ENCODE measurements at places on chromosomes 5 and 9. TPM values are rescaled to one million over a fixed set of nuclear protein-coding genes. Genes with fewer than 3 reads are reported as not detected.

DNA sequence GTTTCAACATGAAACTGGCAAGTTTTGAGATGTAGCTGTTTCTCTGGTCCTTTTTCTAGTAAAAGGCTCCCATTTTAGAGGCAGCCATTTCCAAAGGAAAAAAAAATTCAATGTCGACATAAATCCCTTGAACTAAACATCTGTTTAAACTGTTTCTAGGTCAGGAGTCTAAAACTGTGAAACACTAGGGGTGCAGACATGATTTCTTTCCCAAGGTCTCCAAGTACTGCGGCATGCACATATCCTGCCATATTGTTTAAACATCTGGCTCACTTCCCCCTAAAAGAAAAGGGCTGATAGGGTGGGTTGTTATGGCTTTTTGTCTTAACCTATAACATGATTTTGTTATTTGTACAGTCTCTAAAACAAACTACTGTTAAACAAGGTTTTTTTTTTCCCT is 51.1 kb downstream of the NFIB start:
- H3K27ac ChIP-seq: no peak overlapping the region
- DNase-seq: no peak
- H3K36me3 ChIP-seq: no peaks in the 10 kb centered on the region
- peaks cover 17% of the 10 kb centered on the region for H3K4me1 ChIP-seq
- H3K27me3 ChIP-seq: no peaks in the 10 kb centered on the region

- peaks cover 96% of the 10 kb centered on the region for H3K4me1 ChIP-seq
- DNase-seq: no peak
- H3K4me3 ChIP-seq: no peak overlapping the region
- H3K27me3 ChIP-seq: no peaks in the 10 kb centered on the region
These were observed 8.3 kb upstream of the ADRA1B start for GRCh38 chr5:159907689-159908590.

Gene SPATA6L
- 7.1 TPM for total RNA-seq

DNA sequence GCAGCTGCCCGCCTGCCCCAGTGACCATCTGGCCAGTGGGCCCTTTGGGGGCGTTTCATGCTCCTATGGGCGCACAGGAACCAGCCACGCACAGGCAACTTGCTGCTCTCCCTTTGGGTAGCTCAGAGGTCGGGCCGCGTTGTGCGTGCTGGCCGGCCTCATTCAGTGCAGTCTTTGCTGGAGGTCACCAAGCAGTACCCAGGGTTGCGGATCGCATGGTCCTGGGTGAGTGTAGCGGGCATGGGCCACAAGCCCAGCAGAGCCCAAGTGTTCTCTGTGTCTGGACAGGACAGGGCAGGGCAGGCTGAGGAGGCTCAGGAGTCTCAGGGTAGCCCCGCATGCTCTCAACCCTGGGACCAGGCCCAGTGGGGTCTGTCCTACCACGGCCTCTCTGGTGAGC is 9.9 kb upstream of the MRNIP start:
- H3K27me3 ChIP-seq: no peaks in the 10 kb centered on the region
- no peak for DNase-seq
- no peak overlapping the region for H3K4me3 ChIP-seq
- H3K36me3 ChIP-seq: no peaks in the 10 kb centered on the region
- H3K4me1 ChIP-seq: no peaks in the 10 kb centered on the region
- H3K27ac ChIP-seq: no peak overlapping the region

- H3K4me1 ChIP-seq: no peaks in the 10 kb centered on the region
- no peaks in the 10 kb centered on the region for H3K36me3 ChIP-seq
- no peak overlapping the region for H3K27ac ChIP-seq
- peaks cover 83% of the 10 kb centered on the region for H3K27me3 ChIP-seq
- H3K4me3 ChIP-seq: no peak overlapping the region
- no peak for DNase-seq
These were observed 2.8 kb downstream of the SLC6A3 start for GRCh38 chr5:1442222-1443145.

- no peak for DNase-seq
- H3K4me1 ChIP-seq: peaks cover 4% of the 10 kb centered on the region
- peaks cover 22% of the 10 kb centered on the region for H3K36me3 ChIP-seq
- H3K4me3 ChIP-seq: no peak overlapping the region
- H3K27me3 ChIP-seq: no peaks in the 10 kb centered on the region
- H3K27ac ChIP-seq: no peak overlapping the region
These were observed 54.3 kb downstream of the GRAMD2B start for GRCh38 chr5:126477294-126478117.

DNA sequence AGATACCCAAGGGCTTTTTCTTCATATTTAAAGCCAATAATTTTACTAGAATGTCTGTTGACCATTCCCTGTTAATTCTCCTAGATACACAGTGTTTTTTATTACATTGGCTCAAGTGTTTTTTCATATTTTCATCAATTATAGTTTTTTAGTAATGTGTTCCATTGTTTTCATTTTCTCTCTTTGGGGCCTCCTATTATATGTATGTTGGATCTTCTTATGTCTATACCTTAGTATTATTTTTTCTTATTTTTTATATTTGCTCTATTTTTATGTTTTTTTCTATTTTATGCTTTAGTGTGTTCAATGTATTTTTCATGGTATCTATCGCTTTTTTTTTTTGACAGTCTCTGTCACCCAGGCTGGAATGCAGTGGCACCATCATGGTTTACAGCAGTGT is 7.5 kb downstream of the KIAA1958 start:
- no peak overlapping the region for H3K27ac ChIP-seq
- no peaks in the 10 kb centered on the region for H3K4me1 ChIP-seq
- no peak overlapping the region for H3K4me3 ChIP-seq
- H3K36me3 ChIP-seq: peaks cover 14% of the 10 kb centered on the region
- no peaks in the 10 kb centered on the region for H3K27me3 ChIP-seq

- H3K4me3 ChIP-seq: no peak overlapping the region
- H3K27ac ChIP-seq: peak overlapping the region; percentile 13
- peaks cover 27% of the 10 kb centered on the region for H3K4me1 ChIP-seq
- DNase-seq: peak; percentile 58
These were observed 101.7 kb downstream of the GDNF start for GRCh38 chr5:37738057-37738691.

DNA sequence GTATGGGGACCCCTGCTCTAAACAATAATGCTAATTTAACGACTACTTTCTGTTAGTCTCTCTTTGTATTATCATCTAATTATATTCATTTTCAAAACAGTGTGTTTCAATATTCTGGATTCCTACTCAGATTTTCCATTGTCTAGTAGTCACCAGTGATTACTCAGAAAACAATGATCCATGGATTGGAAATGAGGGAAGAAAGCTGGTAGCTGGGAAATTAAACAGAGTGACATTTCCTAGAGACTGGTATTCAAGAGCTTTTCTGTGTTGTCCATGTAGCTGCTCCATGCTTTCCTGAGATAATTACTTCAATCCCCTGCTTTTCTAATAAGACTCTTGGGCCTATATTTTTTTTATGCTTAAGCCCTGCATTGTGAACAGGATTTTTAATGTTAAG is 1862.1 kb upstream of the C9orf72 start:
- no peak for DNase-seq
- H3K27ac ChIP-seq: no peak overlapping the region
- no peak overlapping the region for H3K4me3 ChIP-seq
- H3K36me3 ChIP-seq: no peaks in the 10 kb centered on the region
- no peaks in the 10 kb centered on the region for H3K27me3 ChIP-seq

- no peak overlapping the region for H3K4me3 ChIP-seq
- no peaks in the 10 kb centered on the region for H3K4me1 ChIP-seq
- H3K27me3 ChIP-seq: no peaks in the 10 kb centered on the region
- H3K27ac ChIP-seq: no peak overlapping the region
- DNase-seq: no peak
- no peaks in the 10 kb centered on the region for H3K36me3 ChIP-seq
These were observed 124.7 kb upstream of the RAPGEF1 start for GRCh38 chr9:131864531-131864930.

DNA sequence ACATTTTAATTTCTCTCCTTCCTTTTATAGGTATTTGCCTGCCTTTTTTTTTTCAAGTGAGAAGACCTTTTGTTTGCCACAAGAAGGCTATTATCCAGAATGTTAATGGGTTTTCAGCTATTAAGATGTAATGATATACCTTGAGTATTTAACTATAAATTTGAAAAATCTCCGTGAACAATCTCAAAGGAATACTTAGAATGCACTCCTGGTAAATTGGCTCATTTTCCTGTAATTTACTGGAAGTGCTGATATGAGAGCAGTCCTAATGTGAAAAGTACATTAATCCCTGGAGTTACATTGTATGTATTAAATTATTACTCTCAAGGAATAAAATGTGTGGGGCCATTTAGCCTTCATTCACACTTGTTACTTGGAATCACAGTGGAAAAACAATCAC is 32.4 kb downstream of the AOPEP start:
- H3K27me3 ChIP-seq: no peaks in the 10 kb centered on the region
- 0 out of 2 replicates have a peak, but pooled peaks cover 5% of the 10 kb centered on the region for H3K36me3 ChIP-seq
- H3K4me3 ChIP-seq: no peak overlapping the region
- no peak overlapping the region for H3K27ac ChIP-seq
- H3K4me1 ChIP-seq: no peaks in the 10 kb centered on the region

Gene OR13C5
- not detected for total RNA-seq

Gene DNAH5
- 9.5 TPM for total RNA-seq

GRCh38 chr9:78053627-78054026 is 22.0 kb upstream of the GNAQ start:
- no peak overlapping the region for H3K27ac ChIP-seq
- H3K27me3 ChIP-seq: 0 out of 2 replicates have a peak, but pooled peaks cover 3% of the 10 kb centered on the region
- H3K36me3 ChIP-seq: no peaks in the 10 kb centered on the region
- no peak for DNase-seq

DNA sequence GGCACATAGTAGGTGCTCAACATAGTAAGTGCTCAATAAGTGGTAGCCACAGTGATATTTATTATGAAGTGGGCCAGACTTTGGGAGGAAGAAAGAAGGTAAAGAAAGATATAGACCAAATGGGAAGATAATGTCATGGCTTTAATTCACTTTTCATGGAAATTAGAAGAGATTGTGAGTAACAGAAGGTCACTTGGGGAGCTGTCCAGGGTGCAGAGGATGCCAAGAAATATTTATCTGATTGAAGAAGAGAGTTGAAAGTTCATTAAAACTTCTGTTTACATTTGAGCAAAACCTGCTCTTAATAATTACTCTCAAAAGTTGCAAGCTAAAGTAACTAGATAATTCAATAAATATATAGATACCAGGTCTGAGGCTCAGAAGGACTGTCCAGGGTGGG is 28.3 kb upstream of the IL33 start:
- H3K27me3 ChIP-seq: no peaks in the 10 kb centered on the region
- H3K4me1 ChIP-seq: no peaks in the 10 kb centered on the region
- DNase-seq: no peak
- H3K27ac ChIP-seq: no peak overlapping the region
- H3K36me3 ChIP-seq: no peaks in the 10 kb centered on the region

Gene KIF12
- total RNA-seq: not detected

Gene ACTBL2
- total RNA-seq: 1.5 TPM

GRCh38 chr9:90061187-90061586 is 456.4 kb downstream of the GADD45G start:
- H3K27me3 ChIP-seq: peaks cover 40% of the 10 kb centered on the region
- DNase-seq: no peak
- no peaks in the 10 kb centered on the region for H3K36me3 ChIP-seq
- H3K27ac ChIP-seq: no peak overlapping the region
- H3K4me3 ChIP-seq: no peak overlapping the region

Gene FBLL1
- total RNA-seq: not detected

Gene LRRC14B
- total RNA-seq: not detected

DNA sequence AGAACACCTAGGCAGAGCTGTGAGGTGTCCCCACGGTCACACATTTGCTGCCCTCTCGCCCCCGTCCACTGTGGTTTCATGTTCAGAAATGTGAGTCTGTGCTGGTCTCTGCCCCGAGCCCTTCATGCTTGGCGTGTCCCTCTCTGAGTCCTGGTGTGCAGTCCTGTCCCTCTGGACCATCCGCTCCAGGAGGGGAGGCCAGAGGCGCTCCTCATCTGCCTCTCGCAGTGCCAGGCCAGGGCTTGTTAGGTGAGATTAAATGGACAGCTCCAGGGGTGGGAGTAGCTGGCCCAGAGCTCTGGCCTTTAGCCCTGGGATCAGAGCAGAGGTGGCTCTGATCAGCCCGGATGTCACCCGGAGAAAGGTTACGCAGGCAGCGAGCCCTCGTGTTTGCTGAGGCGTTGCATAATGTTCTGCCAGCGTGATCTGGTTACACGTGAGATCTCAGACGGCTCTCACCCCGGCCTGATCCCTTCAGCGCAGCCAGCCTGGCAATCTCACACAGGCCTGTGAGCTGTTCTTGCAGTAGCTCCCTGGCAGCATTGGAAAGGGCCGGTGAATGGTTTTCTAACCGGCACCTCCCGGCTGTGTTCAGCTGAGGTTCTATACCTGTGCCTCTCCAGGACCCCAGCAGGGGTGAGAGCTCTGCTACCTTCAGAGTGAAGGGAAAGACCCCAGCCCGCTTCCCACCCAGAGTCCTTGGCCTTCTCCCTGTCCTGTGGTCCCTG is 24.5 kb downstream of the PTGES2 start:
- H3K36me3 ChIP-seq: peaks cover 20% of the 10 kb centered on the region
- no peak for DNase-seq
- H3K4me1 ChIP-seq: peaks cover 15% of the 10 kb centered on the region
- no peak overlapping the region for H3K4me3 ChIP-seq
- H3K27me3 ChIP-seq: no peaks in the 10 kb centered on the region

DNA sequence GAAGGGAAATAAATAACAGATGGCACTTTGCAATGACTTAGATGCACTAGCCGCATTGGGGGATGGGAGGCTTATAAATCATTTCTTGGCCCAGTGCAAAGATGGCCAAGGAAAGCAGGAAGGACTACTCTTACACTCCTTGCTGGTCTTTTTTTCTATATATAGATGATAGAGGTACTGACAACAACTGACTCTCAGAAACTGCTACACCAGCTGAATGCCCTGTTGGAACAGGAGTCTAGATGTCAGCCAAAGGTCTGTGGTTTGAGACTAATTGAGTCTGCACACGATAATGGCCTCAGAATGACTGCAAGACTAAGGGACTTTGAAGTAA is 1.7 kb downstream of the CCNG1 start:
- H3K36me3 ChIP-seq: peaks cover 36% of the 10 kb centered on the region
- peak overlapping the region; percentile 85 for H3K4me3 ChIP-seq
- H3K27ac ChIP-seq: no peak overlapping the region
- H3K4me1 ChIP-seq: peaks cover 28% of the 10 kb centered on the region
- DNase-seq: no peak

Gene PCDHB14
- total RNA-seq: not detected

GRCh38 chr5:88868468-88869068 is 14.4 kb downstream of the MEF2C start:
- no peak overlapping the region for H3K27ac ChIP-seq
- DNase-seq: no peak
- H3K36me3 ChIP-seq: no peaks in the 10 kb centered on the region
- no peaks in the 10 kb centered on the region for H3K4me1 ChIP-seq
- no peaks in the 10 kb centered on the region for H3K27me3 ChIP-seq
